ENCODE measurements at places on chromosomes 1 and 21.

DNA sequence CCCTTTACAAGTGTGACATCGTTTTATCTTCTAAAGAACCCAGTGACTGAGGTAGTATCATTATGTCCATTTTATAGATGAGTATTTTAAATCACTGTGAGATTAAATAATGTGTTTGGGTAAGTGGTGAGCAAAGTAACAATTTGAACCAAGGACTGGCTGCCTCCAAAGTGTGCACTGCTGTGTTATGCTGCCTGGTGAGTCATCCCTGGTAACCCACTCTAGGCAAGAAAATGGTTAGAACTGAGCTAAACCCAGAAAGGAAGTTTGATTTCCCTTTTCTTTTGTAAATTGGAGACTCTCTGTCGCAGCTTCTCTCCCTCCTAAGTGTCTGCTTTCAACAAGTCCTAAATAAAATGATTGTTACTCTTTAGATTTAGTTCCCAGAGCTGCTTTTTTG, 342.8 kb upstream of the KAZN start:
- no peak for DNase-seq

GRCh38 chr1:105591681-105592080, 1464.8 kb upstream of the PRMT6 start:
- DNase-seq = no peak

DNA sequence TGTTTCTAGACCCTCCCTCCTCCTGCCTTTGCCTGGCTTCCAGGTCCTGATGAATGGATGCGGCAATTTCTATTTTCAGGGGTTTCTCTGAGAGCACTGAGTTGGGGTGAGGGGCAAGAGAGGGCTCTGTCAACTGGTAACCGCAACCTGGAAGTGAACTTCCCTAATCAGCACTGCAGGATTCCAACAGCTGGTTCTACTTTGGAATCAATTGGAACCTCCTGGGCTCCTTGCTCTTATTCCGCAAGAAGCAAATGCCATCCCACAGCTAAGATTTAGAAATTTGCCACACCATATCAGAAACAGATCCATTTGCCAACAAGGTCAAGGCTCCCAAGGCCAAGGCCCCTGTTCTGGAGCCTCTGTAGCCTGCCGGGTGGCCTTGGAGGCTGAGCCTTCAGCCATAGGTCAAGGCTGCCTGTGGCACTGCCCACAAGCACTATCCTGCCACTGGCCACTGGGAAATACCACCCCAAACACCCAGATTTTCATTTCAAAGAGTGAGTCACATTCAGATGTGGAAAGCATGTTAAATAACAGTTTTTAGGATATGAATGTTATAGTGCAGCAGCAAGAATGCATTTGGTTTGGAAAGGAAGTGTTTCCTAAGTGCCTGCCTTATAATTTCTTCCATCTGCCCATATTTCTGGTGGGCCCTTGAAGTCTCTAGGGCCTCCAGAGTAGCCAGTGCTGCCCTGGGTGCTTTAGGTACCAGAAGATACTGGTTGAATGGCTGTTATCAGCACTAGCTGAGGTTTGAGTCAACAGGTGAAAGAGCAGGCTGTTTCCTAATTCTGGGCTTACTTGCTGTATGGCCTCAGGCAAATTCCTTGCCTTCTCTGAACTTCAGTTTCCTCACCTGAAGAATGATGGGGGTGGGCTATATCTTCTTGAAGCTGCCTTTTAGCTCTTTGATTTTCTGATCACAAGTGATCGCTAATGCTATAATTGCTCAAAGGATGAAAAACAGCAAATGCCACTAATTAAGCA, 56.3 kb upstream of the JUN start:
- DNase-seq = no peak

- no peak for DNase-seq
These were observed 45.4 kb downstream of the AGPAT3 start for GRCh38 chr21:43910460-43910859.

DNA sequence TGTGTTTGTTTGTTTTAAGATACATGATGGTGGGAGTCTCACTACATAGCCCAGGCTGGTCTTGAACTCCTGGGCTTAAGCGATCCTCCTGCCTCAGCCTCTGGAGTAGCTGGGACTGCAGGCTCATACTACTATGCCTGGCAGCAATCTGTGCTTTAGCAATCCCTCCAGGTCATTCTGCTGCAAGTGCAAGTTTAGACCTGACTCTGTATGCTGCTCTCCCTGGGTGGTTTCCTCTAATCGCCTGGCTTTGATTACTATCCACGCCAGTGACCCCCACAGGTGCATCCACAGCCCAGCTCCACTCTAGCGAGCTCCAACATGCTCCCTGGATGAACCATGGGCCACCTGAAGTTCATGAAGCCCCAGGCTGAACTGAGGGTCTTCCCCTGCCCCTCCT, 15.5 kb upstream of the PABPC4 start:
- DNase-seq = no peak

Data from activated naive CD4-positive, alpha-beta T cell treated with anti-CD3 and anti-CD28 coated beads, Interleukin-2, amount 50 U/mL, for 16 hours (primary cell).